ENCODE measurements at places on chromosomes 5 and 9.

DNA sequence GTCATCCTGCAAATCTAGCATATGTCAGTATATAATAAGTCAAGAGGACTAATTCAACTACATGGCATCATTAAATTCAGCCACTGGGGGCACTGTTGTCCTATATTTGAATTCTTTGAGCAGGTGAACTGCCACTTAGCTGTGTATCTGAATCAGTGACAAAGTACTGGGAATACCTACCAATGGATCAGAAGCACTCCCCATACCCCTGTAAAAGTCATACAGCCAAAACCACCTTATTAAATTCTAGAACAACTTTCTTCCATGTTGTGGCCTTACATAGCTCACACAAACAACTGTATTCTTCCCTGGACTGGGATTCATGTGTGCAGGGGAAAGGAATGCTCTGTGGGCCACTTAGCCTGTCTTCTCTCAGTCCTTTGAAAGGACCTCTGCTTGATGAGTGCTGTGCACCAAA, 57.4 kb upstream of the PLPP6 start:
- peak; percentile 11 for DNase-seq

DNA sequence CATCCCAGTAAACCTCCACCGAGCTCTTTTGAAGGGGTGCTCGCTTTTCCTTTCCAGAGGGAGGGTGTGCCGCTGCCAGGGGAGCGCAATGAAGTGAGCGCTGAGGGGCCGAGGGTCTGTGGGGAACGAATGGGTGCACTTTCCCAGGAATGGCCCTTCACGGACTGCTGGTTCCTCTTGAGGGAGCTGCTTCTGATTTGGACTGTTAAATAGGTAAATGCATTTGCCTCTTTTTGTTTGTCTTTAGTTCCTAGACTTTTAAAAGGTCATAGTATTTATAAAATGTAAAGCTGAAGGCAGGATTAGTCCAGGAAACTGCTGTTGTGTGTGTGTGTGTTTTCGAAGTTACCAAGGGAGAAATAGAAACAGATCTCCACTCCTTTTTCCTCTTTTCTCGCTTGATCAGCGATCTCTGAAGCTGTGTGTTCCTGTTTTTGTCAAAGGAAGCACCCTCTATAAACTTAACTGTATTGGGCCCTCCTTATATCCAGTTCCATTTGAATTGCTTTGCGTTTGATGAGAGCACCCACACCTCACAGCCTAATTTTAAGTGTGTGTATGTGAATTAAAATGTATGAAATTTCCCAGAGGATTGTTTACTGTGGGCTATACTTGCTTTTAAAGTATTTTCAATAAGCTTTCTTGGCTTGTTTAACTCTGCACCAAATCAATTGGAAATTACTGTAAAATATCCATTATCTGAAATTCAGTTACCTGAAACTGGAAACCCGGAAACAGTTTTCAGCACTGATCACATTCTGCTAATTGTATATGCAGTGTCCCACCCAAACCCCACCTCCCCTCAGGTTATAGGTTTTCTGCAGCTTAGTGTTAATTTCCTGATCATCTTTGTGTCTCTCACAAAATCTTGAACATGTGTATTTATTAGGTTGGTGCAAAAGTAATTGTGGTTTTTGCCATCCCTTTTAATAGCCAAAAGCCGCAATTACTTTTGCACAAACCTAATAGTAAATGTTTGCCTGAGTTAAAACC, 966 bp downstream of the SNX2 start:
- DNase-seq: no peak

- DNase-seq: no peak
These were observed 98.5 kb downstream of the EBF1 start for GRCh38 chr5:159001247-159001646.

DNA sequence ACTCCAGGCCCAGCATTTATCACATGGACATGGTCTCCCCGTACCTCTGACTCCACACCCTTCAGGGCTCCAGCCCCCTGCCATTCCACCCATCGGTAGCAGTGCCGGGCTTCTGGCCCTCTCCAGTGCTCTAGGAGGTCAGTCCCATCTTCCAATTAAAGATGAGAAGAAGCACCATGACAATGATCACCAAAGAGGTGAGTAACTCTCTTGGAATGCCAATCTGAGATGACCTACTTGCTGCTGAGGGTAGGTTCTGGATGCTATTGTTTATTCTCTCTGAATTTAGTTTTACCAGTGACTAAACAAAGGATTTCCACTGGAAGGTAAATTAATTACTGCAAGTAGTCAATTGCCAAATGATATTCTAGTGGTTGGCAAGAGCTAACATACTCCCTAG, 80.8 kb downstream of the TLE4 start:
- DNase-seq: no peak

DNA sequence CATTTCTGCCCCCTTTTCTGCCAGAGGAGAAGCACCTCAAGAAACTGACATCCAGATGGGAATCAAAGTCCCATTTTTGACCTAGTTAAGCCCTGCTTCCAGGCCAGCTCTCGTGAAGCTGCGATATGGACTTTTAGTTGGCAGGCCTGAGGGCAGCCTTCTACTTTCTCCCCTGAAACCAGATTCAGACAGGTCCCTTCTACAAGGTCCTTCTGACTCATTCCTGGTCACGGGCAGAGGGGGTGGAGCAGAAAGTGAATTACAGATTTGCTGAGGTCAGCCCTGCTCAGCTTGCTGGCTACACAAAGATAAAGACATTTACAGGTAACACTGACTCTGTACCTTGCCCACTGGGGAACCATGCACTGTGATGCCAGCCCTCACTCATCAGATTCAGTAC, 52.8 kb upstream of the TUT7 start:
- DNase-seq: no peak
